NAMALWA (cell line): ENCODE measurements at places on chromosomes 12 and 14.

GRCh38 chr14:105087308-105087962 is 22.2 kb upstream of the GPR132 start:
- DNase-seq, result no peak

DNA sequence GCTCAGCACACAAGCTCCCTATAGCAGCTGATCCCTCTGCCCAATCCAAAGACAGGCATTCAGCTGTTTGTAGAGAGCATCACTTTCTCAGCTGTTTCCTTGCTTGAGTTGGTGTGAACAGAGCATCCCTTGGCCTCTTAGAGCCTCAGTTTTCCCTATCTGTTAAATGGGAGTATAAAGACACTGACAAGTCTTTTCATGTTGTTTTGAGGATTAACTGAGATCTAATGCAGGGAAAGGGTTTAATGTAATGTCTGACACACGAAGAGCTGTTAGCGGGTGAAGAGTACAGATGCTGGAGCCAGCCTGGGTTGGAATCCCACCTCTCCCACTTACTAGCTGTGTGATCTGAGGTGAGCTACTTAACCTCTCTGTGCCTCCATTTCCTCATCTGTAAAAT is 149.5 kb downstream of the PHETA1 start:
- DNase-seq, result no peak

- DNase-seq, result no peak
Observed at GRCh38 chr12:111359231-111359913, 9.5 kb downstream of the PHETA1 start.

GRCh38 chr14:20294636-20295035 is 11.1 kb downstream of the TTC5 start:
- DNase-seq, result no peak

DNA sequence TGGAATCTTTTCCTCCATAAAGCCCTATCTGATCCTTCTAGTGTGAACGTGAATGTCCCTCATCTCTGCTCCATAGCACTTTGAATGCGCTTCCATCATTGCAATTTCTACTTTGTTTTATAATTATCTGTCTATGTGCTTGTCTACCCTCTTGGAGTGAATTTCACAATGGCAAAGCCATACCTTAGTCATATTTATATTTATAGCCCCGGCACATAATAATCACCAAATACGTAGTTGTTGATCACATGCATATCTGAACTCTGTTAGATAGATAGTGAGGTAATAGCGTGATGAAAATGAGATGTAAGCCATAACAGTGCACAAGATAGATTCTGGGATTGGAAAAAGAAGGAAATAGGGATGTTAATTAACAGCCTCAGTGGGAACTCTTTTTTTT is 55.2 kb downstream of the MSRB3 start:
- DNase-seq, result no peak

- peak; percentile 25 for DNase-seq
Observed at GRCh38 chr14:91878274-91878673, 10.9 kb upstream of the TC2N start.

DNA sequence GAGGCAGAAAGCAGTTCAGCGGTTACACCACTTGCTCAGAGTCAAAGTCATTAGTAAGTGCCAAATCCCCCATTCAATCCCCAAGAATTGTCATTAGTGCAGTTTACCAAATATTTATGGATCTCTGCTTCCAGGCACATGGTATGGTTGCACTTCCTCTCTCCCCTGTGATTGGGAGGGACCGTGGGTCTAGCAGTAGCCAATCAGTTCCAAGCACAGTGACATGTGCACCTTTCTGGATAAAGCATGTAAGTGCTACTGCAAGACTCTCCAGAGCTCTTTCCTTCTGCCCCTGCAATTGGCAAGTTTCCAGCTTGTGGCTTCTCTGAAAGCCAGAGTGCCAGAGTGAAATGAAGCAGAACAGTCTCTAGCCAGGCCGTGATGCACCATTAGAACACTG is 85.3 kb upstream of the FLRT2 start:
- no peak for DNase-seq

- DNase-seq, result no peak
Observed at GRCh38 chr14:33237115-33237740, 298.5 kb downstream of the NPAS3 start.

GRCh38 chr12:121720762-121721161 is 8.2 kb downstream of the TMEM120B start:
- DNase-seq, result no peak

DNA sequence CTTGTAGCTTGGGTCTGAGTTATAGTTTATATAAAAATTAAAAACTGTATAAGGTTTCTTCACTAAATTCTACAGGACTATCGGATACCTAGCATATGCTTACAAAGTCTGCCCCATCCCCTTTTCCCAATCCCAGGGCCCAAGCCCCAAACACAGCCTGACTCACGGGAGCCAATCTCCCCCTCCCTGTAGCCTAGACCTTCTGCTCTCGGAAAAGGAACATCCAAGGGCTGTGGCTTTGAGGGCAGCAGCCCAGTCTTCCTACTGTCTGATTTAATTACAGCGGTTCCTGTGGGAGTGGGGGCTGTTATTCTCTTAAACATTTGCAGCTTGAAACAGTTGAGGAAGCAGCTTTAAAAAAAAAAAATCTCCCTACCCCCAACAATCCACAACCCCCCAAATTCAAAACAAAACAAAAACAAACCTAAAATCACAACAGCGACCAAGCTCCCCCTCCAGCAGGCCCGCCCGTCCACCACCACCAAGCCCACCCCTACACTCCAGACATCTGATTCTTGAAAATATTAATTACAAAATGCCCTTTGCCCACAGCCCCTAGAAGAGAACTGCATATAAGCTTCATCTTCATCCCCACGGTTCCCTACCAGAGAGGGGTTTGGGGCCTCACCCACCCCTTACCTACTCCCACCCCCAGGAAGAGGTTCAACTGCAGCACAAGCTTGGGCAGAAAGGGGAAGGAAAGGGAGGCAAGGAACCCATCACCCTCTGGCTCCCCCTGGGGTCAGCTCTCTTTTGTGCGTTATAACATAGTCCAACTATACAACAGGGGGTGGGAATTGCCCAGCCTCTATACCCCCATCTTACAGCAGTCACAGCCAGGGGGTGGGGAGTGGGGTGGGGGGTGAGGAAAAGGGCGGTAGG is 1.1 kb upstream of the PRKAG1 start:
- peak; percentile 87 for DNase-seq

DNA sequence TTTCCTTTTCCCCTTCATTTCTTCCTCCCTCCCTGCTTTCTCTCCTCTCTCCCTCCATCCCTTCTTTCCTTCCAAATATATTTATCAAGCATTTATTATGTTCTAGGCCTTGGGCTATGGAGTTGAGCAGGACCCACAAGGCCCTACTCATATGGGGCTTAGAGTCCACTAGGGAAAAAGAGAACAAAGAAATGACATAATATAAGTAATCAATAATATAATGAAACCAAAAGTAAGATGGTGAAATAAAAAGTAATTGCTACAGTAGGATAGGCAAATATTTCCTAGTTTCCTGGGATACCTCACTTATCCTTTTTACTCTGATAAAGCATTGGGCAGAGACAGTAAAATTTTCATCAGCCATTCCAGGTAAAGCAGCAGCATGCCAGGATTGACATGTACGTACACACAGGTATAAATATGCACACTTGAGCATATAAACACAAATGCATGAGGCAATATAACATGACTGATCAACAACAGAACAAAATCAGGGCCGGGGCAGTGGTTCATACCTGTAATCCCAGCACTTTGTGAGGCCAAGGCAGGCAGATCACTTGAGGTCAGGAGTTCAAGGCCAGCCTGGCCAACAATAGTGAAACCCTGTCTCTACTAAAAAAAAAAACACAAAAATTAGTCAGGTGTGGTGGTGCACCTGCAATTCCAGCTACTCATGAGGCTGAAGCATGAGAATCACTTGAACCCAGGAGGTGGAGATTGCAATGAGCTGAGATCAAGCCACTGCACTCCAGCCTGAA is 35.5 kb upstream of the CSRP2 start:
- no peak for DNase-seq

GRCh38 chr12:5485454-5485853 is 53.5 kb downstream of the NTF3 start:
- no peak for DNase-seq

DNA sequence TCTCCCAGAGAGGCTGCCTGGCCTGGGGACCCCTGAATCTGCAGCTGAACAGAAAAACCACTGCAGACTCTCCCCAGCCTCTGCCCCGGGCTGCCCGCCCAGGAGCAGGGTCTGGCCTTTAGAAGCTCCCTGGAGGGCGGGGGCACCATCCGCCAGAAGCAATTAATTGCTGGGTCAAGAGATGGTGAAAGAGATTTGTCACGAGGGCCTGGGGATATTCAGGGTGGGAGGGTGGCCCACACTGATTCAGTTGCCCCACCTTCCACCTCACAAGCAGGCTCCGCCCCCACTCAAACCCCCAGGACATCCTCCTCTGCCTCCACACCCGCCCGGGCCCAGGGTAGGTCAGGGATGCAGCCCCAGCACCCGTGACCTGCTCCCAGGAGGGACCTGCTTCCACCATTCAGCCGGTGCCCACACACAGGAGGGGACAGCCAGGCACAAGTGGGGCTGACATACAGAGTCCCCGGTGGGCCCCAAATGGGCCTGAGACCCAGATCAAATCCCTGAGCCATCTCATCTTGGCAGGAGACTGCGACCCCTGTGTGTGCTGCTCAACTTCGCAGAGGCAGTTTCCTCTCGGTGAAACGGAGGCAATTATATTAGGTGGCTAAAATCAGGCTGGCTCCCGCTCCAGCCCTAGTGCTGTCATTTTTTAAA is 23.0 kb downstream of the NCOR2 start:
- DNase-seq, result no peak
